ENCODE measurements at places on chromosomes 2 and 18.

DNA sequence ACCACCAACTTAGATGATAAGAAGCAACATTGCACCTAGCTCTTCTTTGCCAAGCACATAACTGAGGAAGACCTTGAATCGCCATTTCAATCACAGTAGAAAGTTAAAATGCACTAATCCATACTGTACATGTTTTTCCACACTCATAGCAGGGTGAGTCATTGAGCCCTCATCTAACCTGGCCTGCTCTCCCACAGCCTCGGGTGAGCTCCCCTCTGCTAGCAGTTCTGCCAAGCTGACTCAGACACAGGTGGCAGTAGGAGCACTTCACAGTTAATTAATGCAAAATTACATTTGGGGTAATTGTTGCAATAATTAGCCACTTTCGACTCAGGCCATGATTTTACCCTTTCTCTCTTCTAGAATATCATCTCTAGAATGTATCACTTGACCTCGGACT is 1632.8 kb upstream of the CELF4 start:
- no peak for DNase-seq

DNA sequence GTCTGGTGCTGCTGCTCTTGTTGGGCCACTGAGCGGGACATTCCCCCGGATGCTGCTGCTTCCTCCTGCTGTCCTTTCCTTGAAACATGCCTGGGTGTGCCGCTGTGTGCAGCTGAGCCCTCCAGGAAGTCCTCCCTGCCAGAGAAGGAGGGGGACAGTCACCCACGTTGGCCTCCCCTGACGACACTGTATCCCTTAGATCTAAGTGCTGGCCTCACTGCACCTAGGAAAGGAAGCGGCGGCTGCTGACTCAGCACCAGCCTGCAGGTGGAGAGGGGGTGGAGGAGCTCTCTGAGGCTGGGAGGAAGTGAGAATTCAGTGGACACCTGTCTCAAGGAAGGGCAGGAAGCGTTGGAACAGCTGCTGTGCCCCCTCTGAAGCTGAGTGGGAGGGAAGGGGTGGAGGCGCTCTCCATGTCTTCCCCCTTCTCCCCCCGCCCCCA is 239.8 kb downstream of the HAUS1 start:
- DNase-seq = no peak

GRCh38 chr2:174762464-174762863 is 1.8 kb downstream of the CHRNA1 start:
- DNase-seq = no peak

- DNase-seq = no peak
Observed at GRCh38 chr2:133835821-133836619, 267.8 kb upstream of the NCKAP5 start.

GRCh38 chr2:227817336-227817735 is 3.7 kb downstream of the CCL20 start:
- DNase-seq = no peak

GRCh38 chr2:219616550-219616949 is 10.9 kb upstream of the SLC4A3 start:
- no peak for DNase-seq

- no peak for DNase-seq
Observed at GRCh38 chr2:187978356-187978755, 313.3 kb upstream of the GULP1 start.

GRCh38 chr2:238784671-238785527 is 63.0 kb upstream of the TWIST2 start:
- peak; percentile 18 for DNase-seq

- DNase-seq = no peak
Observed at GRCh38 chr2:86274265-86274917, 63.0 kb downstream of the REEP1 start.

DNA sequence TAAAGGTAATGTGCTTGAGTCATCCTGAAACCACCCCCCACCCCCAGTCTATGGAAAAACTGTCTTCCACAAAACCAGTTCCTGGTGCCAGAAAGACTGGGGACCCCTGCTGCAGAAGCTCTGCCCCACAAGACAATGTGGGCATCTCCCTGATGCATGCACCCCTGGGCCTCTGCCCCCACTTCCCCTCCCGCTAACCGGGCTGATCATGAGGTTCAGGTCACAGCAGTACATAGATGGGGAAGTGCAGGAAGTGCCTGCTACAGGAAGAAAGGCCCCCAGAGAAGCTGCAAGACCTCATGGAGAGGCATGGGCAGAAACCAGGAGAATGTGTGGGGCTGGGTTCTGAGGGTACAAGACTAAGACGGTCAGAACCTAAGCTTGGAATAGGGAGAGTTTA is 243.4 kb upstream of the ID2 start:
- DNase-seq = peak; percentile 24

DNA sequence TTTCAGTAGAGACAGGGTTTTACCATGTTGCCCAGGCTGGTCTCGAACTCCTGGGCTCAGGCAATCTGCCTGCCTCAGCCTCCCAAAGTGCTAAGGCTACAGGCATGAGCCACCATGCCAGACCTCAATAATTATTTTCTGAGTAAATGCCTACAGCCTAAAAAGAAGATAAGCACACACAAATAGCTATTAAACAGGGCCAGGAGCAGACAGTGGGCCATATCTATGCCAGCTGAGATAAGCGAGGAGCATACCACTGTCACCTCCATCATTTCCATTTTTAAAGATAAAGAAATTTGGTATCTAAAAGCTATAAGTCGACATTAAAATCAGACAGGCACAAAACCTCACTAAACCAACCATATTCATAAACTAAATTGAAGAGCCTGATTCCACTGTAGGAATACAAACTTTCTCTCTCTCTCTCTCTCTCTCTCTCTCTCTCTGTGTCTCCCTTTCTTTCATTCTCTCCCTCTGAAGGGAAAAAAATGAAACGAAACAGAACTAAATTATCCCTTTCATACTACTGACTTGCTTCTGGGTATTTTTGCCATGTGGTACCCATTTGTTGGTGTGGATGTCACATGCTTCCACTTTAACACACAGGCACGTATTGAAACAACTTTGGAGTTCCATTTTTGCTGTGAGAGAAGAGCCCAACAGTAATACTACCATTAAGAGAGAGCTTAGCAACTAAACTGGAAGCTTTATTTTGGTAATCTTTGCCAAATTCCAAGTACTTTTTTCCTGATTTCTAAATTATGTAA is 51.0 kb downstream of the FARSB start:
- DNase-seq = no peak

DNA sequence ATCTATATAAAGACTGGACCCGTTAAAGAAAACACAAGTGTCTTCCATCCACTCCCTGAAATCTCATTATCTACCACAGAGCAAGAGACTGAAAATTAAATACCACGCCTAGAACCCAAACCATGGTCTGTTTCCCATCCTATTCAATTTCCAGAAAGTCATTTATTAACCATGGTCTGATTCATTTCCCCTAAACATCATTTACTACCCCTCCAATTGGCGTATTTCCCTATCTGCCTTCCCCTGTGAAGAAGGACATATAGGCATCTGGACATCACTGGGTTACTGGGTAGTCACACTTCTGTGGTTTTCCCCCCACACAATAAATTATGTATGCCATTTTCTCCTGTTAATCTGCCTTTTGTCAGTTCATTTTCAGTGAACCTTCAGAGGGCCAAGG is 30.8 kb downstream of the CCDC93 start:
- DNase-seq = no peak

DNA sequence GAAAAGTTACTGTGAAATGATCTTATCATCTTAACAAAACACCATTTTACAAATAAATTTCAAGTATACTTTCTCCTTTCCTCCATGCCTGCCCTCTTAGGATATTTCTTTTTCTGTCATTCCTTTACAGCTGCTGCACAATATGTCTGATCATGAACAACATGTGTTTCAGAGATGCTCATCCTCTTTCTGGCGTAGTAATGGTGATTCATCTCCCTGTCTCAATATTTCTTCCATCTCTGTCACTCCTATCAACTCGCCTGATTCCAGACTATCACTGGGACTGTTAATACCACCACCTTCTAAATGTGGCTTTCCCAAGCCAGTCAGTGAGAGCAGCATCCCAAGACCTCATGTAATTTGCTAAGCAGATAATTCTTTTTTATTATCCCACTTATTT is 290.5 kb downstream of the GULP1 start:
- DNase-seq = no peak

DNA sequence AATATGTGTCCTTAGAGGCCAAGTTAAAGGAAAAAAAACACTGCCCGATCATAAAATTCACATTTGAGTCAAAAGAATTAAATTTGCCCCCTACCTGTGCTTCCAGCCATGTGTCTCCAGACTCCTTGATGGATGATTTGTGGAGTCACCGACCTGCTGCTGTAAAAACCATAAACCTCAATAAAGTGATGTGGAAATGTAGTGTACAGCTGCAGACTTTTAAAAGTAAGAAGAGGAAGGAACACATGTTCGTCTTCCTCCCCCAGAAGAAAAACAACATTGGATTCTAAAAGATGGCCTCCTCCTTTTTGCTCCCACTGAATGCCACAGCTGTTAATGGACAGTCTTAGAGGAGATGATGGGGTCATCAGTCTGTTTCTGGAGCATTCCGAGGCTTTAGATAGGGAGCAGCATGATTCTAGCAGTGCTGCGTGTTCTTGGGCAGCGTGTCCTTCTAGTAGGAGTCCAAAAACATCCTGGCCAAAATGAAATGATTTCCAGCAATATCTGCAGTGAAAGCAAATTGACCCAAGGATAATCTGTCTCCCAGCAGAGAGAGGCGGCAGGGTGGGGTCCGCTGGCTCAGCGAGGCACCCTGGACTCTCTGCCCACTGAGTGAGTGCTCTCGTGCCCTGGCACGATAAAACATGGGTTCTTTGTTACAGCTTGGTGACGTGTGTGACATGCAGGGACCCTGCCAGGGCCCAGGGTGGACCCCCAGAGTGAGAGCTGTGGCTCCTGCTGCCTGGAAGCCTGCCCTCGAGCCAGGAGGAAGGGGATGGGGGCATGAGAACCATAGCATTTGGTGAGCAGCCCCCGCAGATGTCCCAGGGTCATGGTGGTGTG is 196.1 kb downstream of the FAM210A start:
- DNase-seq = no peak

DNA sequence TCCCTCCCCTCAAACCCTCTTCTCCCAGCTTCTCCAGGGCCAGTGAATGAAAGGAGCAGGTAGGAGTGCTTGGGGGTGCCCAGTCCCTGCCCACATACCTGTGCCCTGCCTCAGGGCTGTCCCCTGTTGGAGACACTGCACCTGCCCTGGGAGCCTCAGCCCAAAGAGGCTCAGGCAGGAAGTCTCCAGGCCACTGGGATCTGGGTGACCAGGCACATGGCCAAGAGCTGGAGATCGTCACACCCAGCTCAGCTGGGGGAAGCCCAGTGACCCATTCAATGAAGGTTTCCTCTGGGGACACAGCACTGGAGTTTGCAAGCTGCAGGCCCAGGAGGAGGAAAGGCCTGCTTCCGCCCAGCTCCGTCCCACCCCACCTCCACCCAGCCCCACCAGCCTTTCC is 156.4 kb downstream of the ZFP36L2 start:
- no peak for DNase-seq

DNA sequence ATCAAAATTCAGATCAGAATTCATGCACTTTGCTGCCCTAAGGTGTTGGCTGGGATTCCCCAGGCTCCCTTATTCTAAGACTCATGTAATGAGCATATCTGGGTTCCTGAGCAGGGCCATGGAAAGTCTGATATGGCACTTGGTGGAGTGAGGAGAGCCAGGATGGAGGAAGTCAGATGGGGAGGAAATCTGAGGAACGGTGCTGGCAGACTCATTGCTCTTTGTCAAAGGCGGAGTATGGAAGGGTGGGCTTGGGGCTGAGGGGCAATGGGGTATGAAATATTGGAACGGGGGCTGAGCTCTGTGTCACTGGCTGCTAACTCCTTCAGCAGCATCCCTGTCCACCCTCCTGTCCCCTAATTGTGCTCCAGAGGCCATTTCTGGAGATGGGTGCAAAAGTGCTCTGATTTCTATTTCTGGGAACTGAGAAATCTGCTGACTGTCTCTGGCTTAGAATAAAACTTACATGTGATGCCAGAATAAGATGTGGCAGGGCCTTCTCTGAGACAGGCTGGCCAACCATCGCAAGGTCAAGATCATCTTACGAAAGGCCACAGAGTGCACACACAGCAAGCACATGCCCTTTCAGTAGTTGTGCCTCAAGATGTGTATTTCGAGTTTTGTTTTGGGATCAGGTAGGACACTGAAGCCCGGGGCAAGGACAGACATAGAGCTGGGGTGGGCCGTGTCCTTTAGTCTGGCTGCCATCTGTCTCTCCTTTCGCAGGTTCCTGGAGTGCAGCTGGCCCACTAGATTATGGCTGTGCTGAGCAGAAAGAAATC is 480.0 kb upstream of the HS6ST1 start:
- DNase-seq = no peak

DNA sequence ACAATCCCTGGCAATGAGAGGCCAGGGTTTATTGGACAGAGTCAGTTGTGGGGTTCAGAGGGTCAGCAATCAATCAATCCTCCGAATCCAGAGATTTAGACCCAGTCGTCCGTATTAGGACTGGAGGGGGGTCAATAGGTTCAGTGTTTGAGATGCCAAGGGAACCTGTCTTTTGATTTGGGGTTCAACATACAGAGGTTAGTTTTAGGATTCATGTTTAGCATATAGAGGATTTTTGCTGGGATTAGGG is 292 bp downstream of the GMPPA start:
- no peak for DNase-seq

- DNase-seq = no peak
Observed at GRCh38 chr2:209458008-209458979, 34.4 kb downstream of the MAP2 start.

GRCh38 chr2:51553476-51553875 is 521.5 kb upstream of the NRXN1 start:
- no peak for DNase-seq

DNA sequence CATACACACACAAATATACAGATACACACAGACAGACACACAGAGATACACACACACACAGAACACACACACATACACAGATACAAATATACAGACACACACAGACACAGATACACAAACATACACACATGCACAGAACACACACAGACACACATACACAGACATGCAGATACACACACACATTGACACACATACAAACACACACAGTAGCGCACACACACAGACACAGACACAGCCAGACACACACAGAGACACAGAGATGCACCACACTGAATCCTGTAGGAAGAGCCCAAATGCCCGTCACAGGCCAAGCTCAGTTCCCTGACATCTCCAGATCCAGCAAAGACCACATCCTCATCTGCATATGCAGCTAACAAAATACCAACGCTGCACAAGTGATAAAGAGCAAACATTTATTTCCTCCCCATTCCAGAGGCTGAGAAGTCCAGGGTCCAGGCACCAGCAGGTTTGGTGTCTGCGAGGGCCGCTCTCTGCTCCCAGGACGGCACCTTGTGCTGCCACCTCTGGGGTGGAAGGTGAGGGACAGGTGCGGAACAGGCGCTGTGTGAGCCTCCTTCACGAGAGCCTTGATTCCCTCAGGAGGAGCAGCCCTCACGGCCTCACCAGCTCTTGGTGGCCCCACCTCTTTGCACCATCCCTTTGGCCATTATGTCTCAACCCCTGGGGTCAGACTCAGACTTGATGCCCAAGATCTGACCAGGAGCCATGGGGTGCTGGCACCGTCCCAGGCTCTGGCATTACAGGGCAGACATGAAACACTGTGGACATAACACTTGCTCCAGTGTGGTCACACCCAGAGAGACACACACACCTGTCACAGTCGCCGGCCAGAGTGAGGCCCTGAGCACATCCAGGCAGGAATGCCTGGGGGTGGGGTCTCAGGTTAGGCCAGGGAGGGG is 108.7 kb downstream of the NDUFA10 start:
- DNase-seq = no peak

GRCh38 chr2:190838492-190838910 is 42.1 kb upstream of the GLS start:
- no peak for DNase-seq

- no peak for DNase-seq
Observed at GRCh38 chr2:46506131-46506706, 26.9 kb downstream of the TMEM247 start.
